Heart right ventricle (tissue), 16 donors: ENCODE measurements at places on chromosomes 1 and 21. TPM values are rescaled to one million over a fixed set of nuclear protein-coding genes. Genes with fewer than 3 reads are reported as not detected.

Gene CHI3L2
- total RNA-seq: 1.3 TPM

Gene ADGRL4
- total RNA-seq: 15.5 TPM

- no peak for DNase-seq
- H3K4me3 ChIP-seq: no peak overlapping the region
- peaks cover 7% of the 10 kb centered on the region for H3K4me1 ChIP-seq
- peak overlapping the region; percentile 54 for H3K27ac ChIP-seq
- H3K27me3 ChIP-seq: no peaks in the 10 kb centered on the region
These were observed 908 bp downstream of the KRTAP19-1 start for GRCh38 chr21:30479259-30479658.

DNA sequence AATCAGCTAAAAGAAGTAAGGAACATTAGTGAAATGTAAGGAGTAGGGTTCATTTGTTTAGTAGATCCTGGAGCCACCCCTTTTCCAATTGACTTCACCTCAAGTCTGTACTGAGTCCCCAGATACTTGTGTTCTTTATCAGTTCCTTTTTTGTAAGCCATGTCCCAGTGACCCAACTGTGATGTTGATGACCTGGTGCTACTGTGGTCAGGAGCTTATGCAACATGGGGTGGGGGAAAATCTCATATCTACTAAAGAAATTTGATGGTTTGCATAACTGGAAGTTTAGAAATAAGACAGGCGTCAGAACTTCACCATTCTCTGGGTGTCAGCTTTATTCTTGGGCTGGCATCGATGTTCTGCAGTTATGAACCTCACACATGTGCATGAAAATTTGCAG is 120.5 kb downstream of the LRRC7 start:
- no peak for DNase-seq
- H3K27ac ChIP-seq: no peak overlapping the region
- no peaks in the 10 kb centered on the region for H3K27me3 ChIP-seq
- H3K36me3 ChIP-seq: no peaks in the 10 kb centered on the region
